ENCODE measurements at places on chromosomes 13 and 19.

DNA sequence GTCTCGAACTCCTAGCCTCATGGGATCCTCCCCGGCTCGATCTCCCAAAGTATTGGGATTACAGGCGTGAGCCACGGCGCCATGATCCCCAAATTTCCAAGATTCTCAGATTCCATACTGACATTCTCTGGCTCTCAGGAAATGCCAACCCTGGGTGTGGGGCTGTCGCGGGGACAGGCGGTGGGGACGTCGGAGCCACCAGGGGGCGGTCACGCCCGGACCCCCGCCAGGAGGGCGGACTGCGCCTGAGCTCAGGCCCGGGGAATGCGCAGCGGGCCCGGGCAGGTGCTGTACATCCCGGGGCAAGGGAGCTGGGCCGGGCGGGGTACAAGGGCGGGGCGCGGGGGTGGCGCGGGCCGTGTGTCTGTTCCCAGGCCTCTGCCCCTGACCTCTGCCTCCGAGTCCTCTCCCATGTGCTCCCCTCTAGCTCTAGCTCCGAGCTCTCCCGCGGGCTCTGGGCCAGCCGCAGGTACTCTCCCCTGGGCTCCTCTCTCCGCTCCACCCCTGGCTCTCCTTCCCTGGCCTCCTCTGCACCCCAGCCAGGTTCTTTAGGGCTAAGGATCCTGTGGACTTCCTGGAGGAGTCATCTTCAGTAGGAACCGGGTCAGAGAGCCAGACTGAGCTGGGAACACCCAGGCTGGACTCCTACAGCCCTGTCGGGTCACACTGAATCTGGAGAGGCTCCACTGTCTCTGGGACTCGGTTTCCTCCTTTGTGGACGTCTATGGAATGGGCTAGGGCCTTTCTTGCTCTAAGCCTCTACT, 2.4 kb downstream of the PPP1R13L start:
- DNase-seq: no peak

DNA sequence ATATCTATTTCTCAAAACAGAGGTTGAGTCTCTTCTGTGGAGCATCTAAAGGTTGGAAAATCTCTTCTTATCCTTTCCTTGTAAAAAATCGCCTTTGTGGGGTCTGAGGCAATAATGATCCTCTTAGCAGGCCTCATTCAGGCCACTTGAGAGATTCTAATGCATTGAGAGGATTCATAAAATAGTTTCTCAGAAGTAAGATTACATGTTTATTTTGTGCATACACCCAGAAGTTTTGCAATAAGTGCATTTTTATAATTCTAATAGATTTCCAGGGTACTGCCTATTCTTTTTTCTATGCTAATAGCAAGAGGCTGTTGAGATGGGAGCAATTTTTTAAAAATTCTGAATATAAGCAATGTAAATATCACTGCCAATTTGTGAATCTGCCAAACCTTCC, 342.2 kb upstream of the KLF12 start:
- DNase-seq: no peak

DNA sequence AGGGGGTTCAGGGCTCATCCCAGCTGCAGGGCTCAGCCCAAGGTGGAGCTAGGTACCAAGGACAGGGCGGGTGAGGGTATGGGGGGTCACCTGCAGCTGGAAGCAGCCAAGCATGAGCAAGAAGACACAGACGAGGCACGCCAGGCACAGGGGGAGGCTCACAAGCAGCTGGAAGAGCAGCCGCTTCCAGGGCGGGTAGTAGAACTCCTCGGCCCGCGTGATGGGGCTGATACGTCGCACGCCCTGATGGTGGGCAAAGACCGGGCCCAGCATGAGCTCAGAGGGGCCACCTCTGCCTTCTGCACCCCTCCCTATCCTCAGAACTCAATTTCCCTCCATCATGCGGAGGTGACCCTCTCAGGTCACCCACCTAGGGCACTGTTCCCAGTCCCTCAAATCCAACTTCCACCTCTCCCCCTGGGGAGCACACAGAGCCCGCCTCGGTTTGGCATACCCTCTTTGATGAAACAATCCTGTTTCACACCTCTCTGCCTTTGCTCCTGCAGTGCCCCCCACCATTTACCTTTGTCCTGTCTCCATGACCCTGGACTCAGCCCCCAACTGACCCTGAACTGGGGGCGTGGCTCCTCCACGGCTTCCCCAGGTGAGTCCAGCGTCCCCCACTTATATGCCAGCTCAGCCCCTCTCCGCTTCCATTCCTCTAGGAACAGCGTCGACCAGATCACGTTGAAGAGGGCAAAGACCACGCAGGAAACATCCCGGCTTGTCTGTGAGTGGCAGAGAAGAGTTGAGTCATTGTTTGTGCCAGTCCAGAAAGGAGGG, 4.2 kb downstream of the ANO8 start:
- DNase-seq: no peak

DNA sequence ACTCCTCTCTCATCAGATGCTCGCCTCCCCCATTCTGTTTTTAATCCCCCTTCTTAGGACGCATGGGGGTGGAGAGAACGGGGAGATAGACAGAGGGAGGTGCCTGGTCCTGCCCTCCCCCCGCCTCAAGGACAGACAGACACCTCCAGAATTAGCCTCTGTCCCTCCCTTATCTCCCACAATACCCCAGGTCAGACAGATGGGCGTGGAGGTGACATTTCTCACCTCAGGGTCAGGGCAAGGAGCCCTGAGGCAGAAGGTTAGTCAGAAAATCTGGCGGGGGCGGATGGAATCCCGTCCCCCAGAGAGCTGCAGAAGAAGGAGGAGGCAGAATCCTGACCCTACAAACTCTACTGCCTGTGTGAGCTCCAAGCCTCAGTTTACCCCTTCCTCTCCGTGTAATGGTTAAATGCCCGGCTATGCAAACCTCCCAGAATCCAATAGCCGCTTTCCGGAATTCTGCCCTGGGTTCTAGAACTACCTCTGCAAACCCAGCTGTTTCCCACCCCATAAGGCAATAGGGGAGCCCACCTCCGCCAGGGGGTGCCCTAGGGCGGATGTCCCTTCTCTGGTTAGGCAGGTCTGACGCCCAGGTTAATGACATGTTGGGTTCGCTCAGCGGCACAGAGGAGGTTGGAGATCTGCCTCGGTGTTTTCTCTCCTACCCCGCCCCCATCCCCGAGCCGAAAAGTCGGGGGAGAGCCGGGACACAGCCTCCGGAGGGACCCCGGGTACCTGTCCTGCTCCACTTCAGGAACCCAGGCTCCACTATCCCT, 900 bp downstream of the PPP1R13L start:
- DNase-seq: peak; percentile 50

- no peak for DNase-seq
Measured at GRCh38 chr19:11465600-11465999, 15.2 kb downstream of the ELAVL3 start.

DNA sequence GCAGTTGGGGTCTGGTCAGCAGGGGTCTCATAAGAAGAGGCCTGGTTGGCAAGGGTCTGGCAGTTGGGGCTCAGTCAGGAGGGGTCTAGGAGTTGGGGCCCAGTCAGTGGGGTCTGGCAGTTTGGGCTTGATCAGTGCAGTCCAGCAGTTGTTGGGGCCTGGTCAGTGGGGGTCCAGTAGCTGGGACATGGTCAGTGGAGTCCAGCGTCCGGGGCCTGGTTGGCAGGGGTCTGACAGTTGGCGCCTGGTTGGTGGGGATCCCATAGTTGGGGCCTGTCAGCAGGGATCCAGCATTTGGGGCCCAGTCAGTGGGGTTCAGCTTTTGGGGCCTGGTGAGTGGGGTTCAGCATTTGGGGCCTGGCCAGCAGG, 60.5 kb upstream of the TPM4 start:
- DNase-seq: no peak

- DNase-seq: no peak
Measured at GRCh38 chr19:34994643-34995541, 5.2 kb upstream of the GRAMD1A start.

DNA sequence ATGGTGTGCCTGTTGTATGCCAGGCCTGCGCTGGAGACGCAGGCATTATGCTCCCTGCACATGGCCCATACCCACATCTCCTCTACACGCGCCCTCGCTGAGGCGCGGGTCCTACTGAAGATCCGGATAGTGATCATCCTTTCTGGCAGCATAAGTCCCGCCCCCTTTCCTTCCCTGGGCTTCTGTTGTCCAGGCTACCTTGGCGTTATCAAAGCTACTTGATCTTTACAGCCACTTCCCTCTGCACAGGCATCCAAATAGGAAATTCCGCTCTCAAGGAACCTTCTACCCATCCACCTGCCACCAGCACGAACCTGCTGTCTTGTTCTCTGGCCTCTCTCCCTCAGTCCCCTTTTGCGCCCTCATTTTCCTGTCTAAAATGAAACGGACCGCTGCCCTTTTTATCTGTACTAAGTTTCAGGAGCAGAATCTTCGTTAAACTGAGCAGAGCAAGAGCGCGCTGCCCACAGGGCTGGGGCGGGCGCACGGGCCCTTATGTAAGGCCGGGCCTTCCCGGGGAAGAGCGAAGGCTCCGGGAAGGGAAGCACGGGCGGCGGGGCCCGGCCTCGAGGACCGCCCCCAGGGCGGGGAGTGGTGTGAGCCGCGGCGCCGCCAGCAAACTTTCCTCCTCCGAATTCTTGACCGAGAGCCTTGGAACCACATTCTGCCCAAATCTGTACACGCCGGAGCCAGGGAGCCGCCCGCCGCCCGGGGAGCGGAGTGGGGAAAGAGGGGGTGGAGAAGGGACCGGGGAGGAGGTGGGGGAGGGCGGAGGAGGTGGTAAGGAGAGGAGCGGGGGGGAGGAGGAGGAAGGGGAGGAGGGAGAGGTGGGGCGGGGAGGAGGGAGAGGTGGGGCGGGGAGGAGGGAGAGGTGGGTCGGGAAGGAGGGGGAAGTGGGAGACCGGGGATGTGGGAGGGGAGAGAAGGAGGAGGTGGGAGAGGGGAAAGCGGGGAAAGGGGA, 920 bp upstream of the UBE2L5 start:
- DNase-seq: peak; percentile 18

- DNase-seq: no peak
Measured at GRCh38 chr13:65339241-65339640, 1890.9 kb downstream of the PCDH9 start.

GRCh38 chr19:3823350-3823713, 37.2 kb upstream of the MATK start:
- no peak for DNase-seq

GRCh38 chr19:43439032-43439708, 24.5 kb downstream of the TEX101 start:
- DNase-seq: peak; percentile 47

- peak; percentile 22 for DNase-seq
Measured at GRCh38 chr13:114109641-114110041, 22.8 kb downstream of the RASA3 start.

- no peak for DNase-seq
Measured at GRCh38 chr13:26390203-26390602, 136.3 kb downstream of the CDK8 start.

DNA sequence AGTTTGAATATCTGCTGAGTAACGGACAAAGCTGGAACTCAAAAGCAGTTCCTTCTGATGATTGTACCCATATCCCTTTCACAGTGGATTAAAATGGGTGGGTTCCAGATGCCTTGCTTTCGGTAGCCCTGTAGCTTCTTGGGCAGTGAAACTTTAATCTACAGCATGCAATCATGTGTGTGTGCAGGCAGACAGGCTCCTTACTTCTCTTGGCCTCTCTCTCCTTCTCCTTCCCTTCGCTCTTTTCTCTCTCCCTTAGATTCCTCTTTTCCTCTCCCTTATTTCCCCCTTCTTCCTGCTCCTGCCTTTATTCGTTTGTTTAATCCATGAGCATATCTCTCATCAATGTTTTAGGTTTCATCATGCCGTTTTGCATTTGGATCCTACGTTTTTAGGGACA, 8.1 kb downstream of the DGKH start:
- no peak for DNase-seq

DNA sequence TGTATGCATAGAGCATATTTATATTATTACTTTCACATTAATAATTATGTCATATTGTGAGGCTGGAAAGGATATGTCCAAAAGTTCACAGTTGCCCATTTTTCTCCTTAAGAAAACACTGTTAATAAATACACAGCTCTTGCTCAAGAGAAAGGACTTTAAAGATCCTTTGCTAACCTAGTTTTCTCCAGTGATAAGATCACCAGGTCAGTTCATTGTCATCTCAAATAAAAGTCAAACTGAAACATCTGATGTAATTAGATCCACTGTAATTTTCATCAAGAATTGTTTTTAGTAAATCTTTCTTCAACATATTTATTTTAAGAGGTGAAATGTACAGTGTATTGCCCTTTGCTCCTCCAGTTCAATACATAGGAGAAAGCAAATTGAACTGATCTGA, 82.8 kb upstream of the KLHL1 start:
- no peak for DNase-seq

DNA sequence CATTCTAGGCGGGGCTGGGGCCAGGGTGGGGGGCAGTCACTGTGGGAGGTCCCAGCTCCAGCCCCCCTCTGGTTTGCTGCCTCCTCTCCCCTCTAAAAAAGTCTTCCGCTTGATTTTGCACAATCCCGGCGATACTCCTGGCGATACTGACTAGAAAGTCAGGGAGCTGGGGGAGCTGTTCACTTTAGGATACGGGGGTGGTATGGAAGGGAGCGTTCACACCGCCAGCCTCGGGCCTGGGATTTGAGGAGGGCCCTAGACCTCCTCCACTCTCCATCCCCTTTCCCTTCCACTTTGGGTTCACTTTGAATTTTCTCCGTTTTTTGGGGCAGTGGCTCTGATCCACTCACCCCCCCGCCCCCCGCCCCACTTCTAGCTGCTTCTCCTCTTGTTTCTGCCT, 35.0 kb downstream of the KEAP1 start:
- no peak for DNase-seq

DNA sequence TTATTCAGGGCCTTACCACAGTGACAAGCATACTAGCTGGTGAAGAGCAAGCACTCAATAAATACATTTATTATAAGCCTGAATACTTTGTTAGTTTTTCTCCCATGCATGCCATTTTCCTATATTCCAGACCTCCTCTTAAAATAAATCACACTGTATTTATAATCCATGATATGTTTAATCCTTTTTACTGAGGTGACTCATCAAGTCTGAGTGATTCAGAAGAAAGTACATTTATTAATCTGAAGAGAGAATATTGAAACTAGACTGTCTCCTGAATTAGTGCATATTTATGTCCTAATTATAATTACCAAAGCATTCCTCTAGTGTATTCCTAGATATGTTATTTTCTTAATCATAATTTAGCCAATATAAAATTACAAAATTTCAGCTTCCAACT, 323.3 kb downstream of the NALCN start:
- DNase-seq: no peak

DNA sequence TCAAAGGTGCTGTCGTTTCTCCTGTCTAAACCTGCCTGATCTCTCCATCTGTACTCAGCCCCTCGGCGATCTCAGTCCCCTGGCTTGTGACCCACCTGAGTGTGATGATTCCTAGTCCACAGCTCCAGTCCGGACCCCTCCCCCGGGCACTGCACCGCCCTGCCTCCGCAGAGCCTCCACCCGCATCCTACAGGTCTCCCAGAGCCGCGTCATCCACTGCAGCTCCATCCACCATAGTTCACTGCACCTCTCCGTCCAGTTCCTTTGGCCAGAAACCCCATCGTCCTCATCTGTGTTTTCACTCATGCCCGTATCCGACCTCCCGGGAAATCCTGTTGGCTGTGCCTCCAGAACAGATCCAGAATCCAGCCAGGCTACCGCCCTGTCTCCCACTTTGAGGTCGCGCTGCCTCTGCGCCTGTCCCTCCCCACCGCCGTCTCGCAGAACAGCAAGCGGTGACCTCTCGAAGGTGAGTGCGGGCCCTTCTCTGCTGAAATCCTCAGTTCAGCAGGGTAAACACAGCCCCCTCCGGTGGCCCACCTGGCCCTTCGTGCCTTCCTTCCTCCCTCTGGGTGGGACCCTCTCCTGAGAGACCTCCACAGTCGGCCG, 51.9 kb upstream of the MCF2L start:
- no peak for DNase-seq

- DNase-seq: no peak
Measured at GRCh38 chr13:26179344-26179743, 42.8 kb downstream of the RNF6 start.

Data from T follicular helper cell (primary cell).